Kasumi-1 (cell line): ENCODE measurements at places on chromosomes 2 and 18.
A peak's percentile ranks its signal among the peaks of the same experiment; 100 is the strongest.

GRCh38 chr2:127514485-127514884, 11.8 kb downstream of the IWS1 start:
- no peak for DNase-seq

- DNase-seq, result no peak
Observed at GRCh38 chr2:63440612-63441011, 147.7 kb downstream of the WDPCP start.

DNA sequence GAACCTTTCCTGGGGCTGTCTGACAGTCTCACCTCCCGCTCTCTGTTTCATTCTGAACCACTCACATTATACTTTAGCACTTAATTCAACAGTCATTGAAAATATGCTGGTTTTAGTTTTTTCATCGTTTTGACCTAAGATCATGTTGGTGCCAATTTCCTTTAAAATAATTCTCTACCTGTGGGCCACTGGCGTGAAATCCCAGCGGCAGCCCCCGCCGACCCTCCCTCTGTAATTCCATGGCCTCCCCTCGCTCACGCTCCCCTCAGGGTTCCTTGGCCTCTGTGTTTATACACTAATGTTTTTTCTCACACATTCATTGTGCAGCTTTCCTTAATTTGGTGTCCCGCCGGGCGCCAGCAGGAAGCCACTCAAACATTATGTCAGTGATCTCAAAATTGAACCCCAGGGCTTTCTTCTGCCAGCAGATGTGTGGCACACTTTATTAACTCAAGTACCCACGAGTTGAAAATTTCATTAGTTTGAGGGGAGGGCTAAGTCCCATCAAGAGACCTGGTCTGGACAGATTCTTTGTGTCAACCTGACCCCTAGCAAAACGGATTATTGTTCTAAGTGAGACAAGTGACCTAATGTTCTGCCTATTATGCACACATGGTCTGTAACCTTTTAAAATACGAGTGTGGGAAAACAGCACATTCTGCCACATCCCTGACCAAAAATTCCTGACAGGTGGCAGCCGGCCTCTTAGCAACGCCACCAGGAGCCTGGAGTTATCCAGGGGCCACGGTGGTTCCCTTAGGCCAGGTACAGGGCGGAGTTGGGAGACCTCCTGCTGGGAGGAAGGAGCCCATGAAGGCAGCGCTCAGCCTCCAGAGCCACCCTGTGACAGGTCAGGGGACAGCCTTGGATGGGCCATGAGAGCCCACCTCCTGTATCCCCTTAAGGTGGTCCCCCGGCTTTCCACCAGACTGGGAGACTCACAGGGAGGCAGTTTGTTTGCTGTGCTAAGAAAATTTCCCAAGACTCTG, 53.1 kb downstream of the APOB start:
- no peak for DNase-seq

DNA sequence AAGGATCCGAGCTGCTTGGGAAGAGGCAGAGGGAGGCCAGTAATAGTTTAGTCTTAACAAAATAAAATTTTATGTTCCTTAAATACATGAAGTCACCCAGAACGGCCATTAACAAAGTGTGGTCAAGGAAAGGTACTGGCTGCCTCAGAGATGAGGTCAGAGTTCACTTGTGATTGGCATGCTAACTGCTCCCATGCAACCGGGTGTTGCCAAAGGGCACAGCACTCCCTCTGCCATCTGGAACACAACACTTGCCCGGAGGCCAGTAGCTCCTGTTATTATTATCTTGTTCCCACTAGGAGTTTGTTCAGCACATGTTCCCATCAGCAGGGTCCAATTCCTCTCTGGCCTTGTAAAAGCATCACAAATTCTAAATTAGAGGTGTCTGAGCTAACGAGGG, 207.0 kb downstream of the CYP26B1 start:
- DNase-seq, result no peak

- DNase-seq, result no peak
Observed at GRCh38 chr2:189552991-189553404, 27.6 kb downstream of the SLC40A1 start.

GRCh38 chr2:112582314-112582746, 2.1 kb upstream of the CHCHD5 start:
- DNase-seq, result peak; percentile 72

GRCh38 chr2:109447251-109447661, 166.5 kb downstream of the SEPTIN10 start:
- DNase-seq, result no peak

GRCh38 chr18:55320424-55321264, 267.3 kb downstream of the TCF4 start:
- peak; percentile 23 for DNase-seq
